ENCODE measurements at places on chromosomes 5 and 9.

DNA sequence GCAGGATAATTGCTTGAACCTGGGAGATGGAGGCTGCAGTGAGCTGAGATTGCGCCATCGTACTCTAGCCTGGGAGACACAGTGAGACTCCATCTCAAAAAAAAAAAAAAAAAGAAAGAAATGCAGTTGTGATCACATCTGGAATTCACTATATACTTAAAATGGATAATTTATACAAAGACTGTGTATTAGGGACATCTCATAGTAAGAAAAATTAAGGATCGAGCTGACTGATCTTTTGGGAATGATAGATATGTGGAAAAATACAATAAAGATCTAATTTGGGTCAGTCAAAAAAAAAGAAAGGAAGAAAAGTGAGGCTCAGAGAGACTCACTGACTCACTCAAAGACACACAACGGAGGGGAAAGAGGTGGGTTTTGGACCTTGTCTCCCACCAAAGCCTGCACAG, 73.2 kb upstream of the STXBP1 start:
- DNase-seq: no peak

GRCh38 chr9:130462685-130463540, 18.2 kb downstream of the ASS1 start:
- no peak for DNase-seq

GRCh38 chr9:35829764-35830096, 702 bp downstream of the TMEM8B start:
- DNase-seq: no peak

DNA sequence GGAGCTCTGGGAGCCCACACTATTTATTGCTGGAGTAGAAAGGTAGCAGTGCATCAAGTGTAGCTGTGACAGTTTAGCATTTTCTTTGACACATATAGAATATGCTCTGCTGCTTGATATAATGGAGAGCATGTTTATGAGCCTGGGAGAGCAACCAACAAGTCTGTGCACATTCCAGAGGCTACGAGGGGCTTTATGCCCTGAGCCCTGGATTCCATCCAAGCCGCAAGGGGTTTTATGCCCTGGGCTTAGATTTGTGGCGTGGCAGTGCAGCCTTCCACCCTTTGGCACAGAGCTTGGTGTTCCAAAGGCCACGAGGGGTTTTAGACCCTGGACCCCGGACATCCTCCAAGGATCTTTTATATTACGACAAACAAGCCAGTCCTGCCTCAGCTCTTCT, 14.6 kb downstream of the CDH6 start:
- no peak for DNase-seq

DNA sequence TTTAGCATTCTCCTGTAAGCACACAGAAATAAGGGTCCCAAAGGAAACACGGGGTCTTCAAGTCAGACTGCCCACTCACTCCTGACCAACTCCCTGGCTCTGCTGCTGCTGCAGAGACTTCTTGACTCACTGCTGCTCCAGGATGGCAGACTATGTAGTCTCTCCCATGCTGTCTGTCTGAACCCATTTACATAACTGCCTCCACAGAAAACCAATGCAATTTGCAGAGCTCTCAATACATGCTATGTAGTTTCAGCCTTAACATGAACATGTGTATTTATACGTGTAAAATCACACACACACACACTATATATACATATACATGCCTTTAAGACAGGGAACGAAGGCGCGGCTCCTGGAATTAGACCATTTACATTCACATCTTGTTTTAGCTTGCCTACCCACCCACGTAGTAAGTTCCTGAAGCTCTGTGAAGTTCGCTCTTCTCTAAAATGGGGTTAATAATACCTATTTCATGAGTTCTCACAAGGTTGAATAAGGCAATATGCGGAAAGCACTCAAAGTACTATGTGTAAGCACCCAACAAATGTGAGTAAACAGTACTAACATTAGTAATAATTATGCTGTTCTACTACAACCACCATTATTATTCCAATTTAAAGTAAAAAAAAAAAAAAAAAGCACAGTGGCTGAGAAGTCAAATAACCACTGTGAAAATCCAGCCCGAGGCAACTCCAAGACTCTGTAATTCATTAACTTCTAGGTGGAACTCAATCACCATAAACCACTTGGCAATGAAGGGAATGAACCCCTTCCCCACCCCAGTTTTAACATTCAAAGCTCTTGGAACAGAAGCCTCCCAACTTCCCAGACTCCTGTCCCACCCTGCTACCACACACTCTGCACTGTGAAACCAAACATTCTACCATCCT, 31.8 kb downstream of the PRELID2 start:
- no peak for DNase-seq

- DNase-seq: no peak
Measured at GRCh38 chr5:132679717-132680380, 6.1 kb downstream of the IL4 start.

DNA sequence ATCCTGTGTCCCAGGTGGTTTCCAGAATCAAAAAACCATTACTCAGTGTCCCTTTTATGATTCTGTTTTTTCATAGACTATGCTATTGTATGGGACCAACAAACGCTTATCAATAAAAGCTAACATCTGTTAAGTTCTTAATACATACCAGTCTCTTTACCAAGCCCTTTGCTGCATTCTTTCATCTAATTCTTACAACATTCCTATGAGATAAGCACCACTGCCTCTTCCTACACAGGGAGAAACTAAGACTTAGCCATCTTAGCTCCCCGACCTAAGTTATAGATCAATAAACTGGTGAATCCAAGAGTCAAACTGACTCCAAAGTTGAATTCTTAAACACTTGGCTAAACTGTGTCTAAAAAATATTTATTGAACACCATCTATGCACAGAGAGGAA, 26.6 kb downstream of the DRD1 start:
- DNase-seq: no peak

- no peak for DNase-seq
Measured at GRCh38 chr5:73152411-73153388, 20.3 kb upstream of the TMEM174 start.

GRCh38 chr5:142141463-142141862, 32.9 kb downstream of the NDFIP1 start:
- DNase-seq: no peak

GRCh38 chr5:141903261-141903660, 20.4 kb upstream of the DELE1 start:
- DNase-seq: no peak

DNA sequence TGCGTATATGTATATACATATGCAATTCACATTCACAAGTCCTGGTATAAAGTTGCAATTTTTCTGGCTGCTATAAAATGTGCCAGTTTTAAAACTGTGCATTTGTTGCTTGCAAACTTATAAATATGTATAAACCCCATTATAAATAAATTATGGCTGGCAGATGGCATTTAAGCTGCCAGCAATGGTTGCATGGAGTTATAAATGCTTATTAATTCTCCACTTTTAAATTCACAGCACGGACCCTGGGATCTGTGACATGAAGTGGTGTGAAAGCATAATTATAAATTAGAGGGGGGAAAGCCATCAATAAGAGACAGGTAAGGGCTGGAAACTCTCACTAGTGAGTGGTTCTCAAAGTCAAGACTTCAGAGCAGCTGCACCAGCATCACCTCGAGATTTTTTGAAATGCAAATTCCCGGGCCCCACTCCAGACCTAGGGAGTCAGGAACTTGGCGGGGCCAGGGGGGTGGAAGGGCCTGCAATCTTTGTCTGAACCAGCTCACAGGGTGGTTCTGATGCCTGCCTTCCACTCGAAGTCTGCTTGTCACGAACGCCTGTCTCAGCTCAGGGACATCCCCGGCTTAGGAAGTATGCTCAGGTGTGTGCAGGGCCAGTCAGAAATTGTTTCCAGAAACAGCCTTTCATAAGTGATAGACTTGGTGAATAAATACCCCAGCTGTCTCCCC, 16.9 kb downstream of the S1PR3 start:
- no peak for DNase-seq

GRCh38 chr9:89179540-89179894, 899 bp upstream of the SHC3 start:
- no peak for DNase-seq

DNA sequence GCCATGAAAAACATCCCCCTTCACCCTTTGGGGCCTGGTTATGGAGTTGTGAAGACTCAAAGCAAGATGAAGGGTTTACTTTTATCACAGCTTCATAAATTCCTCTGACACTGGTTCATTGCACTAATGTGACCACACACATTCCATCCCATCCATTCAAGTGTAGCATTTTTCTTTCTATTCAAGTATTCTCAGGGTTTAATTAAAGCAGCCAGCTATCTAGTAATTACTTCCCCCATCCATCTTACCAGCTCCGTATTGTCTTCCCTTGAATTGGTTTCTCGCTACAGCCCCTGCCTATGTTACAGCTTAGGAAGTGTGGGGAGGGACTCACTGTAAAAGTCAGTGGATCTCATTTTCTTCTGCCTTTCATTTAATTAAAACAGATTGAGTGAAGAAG, 387.0 kb upstream of the RFX3 start:
- DNase-seq: no peak
